Astrocyte (in vitro differentiated cells and primary cell): ENCODE measurements at places on chromosomes 11 and 22.
A peak's percentile ranks its signal among the peaks of the same experiment; 100 is the strongest.

DNA sequence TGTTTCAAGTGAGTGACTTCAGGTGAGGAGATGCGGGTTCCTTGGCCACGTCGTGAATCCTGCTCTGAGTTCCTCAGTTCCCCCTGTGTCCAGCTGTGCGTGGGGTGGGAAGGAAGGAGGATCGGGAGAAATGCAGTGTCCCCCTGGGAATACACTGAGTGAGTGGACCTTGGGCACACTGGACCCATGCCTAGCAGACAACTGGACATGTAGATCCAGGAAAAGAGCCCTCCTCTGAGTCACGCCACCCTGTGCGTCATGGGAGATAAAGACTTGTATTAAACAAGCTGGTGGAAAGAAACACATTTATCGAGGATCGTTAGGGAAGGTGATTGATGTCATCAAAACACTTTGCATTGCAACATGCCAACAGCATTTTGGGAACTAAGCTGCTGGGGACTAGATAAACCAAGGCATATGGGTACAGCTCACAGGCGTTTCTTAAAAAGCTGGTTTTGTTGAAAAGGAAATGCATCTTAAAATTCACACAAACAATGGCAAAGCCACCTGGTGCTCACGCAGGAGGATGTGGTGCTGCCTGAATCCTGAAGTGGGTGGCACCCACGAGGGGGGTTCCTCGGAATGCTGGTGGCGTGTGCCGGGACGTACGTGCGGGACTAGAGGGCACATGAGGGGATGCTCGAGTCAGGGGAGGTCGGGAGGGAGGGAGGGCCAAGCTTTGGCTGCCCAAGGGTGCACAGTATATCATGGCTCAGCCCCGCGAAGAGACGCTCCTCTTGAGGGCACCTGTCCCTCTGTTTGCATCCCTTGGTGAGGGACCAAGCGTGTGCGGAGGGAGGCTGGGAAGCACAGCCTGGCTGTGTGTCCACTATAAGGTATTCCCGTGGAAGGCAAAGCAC is 303.5 kb downstream of the TBC1D22A start:
- no peaks in the 10 kb centered on the region for H3K4me1 ChIP-seq
- no peaks in the 10 kb centered on the region for H3K27me3 ChIP-seq
- peak; percentile 60 for DNase-seq
- no peaks in the 10 kb centered on the region for H3K36me3 ChIP-seq
- no peak overlapping the region for H3K27ac ChIP-seq

GRCh38 chr11:34696862-34697261 is 76.0 kb downstream of the EHF start:
- H3K4me3 ChIP-seq: no peak overlapping the region
- no peak overlapping the region for H3K27ac ChIP-seq
- DNase-seq: no peak
- no peaks in the 10 kb centered on the region for H3K36me3 ChIP-seq
- H3K4me1 ChIP-seq: no peaks in the 10 kb centered on the region

- H3K27me3 ChIP-seq: no peaks in the 10 kb centered on the region
- peaks cover 7% of the 10 kb centered on the region for H3K36me3 ChIP-seq
- H3K27ac ChIP-seq: peak overlapping the region; percentile 33
- H3K4me1 ChIP-seq: peaks cover 31% of the 10 kb centered on the region
Measured at GRCh38 chr11:19953909-19954308, 206.4 kb downstream of the DBX1 start.

DNA sequence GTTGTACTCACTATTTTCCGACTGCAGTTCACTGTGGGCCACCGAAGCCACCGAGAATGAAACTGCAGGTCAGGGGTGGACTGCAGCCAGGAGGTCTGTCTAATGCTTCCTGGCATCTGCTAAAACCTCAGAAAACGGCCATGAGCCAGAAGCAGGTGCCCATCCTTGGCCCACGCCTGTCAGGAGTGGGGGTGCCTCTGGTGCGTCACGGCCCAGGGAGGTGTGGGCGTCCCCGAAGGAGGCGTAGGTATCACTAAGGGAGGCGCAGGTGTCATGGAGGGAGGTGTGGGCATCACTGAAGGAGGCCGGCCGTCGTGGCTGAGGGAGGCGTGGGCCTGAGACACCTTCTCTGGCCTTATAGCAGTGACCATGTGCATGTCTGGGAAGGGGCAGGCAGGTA is 456.2 kb downstream of the TBC1D22A start:
- H3K4me3 ChIP-seq: no peak overlapping the region
- DNase-seq: no peak
- no peaks in the 10 kb centered on the region for H3K4me1 ChIP-seq
- no peaks in the 10 kb centered on the region for H3K36me3 ChIP-seq
- H3K27me3 ChIP-seq: no peaks in the 10 kb centered on the region

GRCh38 chr11:76604626-76605241 is 65.8 kb downstream of the LRRC32 start:
- H3K27me3 ChIP-seq: no peaks in the 10 kb centered on the region
- peak; percentile 70 for DNase-seq
- H3K4me1 ChIP-seq: peaks cover 4% of the 10 kb centered on the region
- no peak overlapping the region for H3K4me3 ChIP-seq
- H3K36me3 ChIP-seq: no peaks in the 10 kb centered on the region

- H3K4me3 ChIP-seq: no peak overlapping the region
- DNase-seq: peak; percentile 73
- H3K27ac ChIP-seq: peak overlapping the region; percentile 27
- peaks cover 8% of the 10 kb centered on the region for H3K4me1 ChIP-seq
- no peaks in the 10 kb centered on the region for H3K27me3 ChIP-seq
Measured at GRCh38 chr11:134047586-134047999, 21.3 kb upstream of the JAM3 start.

GRCh38 chr11:107683807-107684206 is 28.0 kb downstream of the SLN start:
- H3K27me3 ChIP-seq: no peaks in the 10 kb centered on the region
- H3K4me1 ChIP-seq: no peaks in the 10 kb centered on the region
